ENCODE measurements at places on chromosomes 13 and 19. TPM values are rescaled to one million over a fixed set of nuclear protein-coding genes. Genes with fewer than 3 reads are reported as not detected.

DNA sequence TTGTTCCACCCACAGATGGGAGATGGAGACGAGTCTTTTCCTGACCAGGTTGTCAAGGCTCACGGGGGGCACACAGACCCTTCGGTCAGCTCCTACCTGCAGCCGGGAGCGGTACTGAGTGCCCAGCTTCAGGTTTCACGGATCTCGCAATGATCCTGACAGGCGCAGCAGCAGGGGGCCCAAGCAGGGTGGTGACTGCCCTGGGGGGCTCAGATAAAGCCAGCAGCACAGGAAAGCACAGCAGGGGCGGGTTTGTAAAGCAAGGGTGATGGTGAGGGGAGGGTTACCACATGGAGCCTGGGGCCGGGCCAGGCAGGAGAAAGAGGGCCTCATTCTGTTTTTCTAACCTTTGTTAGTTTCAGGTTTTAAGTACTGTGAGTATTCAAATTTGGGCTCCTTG is 41.7 kb upstream of the ATP11A start:
- DNase-seq, result no peak

DNA sequence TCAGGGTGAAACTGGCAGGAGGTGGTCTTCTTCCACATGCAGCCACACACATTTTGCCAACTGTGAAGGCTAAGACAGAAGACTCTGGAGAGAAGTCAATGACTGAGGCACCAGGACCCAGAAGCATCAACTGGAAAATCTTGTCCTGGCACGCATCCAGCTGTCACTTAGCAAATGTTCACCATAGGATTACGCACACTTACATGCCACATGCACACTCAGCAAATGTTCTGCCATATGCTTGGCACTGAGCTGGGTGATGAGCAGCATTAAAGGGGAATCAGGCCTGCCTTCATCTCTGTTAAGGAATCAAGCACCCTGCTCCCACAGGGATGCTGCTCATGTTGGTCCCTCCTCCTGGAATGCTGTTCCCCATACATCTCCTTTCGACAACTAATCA is 5.1 kb downstream of the ZNF599 start:
- no peak for DNase-seq

- no peak for DNase-seq
Observed at GRCh38 chr13:73040968-73041596, 17.7 kb upstream of the KLF5 start.

TSPAN16 gene
- not detected for polyA plus RNA-seq

GRCh38 chr13:60720590-60720989 is 323.6 kb downstream of the TDRD3 start:
- DNase-seq, result no peak

DNA sequence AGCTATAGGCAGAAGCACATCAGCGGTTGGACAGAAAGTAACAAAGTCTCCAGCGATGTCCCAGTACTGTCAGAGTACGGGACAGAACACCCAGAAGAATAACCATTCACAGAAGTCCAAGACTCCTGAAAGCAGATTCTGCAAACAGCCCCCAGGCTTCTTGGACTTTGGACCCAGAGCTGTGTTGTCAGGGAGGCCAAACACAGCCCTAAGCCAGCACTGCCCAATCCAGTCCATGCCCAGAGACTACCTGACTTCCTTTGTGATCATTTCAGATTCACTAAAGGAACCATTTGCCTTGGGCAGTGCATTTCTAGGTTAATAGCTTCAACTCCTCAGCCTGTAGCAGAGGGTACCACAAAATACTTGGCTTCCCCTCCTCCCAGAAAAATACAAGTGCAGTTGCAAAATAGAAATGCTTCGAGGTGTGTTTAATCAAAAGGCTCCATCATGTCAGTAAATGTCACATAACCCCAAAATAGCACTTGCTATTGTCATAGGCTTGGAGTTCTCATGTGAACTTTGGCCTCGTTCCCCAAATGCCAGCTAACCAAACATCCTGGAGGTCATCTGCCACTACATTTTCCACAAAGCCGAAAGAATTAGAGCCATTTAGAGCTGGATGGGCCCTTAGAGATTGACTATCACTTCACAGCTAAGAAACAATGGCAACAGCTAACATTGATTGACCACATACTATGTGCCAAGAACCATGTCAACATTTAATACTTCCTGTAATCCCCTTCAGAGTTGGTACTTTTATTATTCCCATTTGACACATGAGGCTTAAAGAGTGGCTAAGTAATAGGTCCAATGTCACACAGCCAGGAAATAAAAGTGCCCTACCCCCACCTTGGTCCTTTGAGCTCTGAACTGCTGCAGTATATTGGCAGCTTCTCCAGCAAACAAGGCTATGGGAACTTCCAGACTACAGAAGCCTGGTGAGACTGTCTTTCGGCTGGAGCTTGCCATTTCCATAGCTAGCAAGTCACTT is 329.9 kb downstream of the FOXO1 start:
- no peak for DNase-seq

Measured in naive B cell (primary cell).